ENCODE measurements at places on chromosomes 4 and X. TPM values are rescaled to one million over a fixed set of nuclear protein-coding genes. Genes with fewer than 3 reads are reported as not detected.

DNA sequence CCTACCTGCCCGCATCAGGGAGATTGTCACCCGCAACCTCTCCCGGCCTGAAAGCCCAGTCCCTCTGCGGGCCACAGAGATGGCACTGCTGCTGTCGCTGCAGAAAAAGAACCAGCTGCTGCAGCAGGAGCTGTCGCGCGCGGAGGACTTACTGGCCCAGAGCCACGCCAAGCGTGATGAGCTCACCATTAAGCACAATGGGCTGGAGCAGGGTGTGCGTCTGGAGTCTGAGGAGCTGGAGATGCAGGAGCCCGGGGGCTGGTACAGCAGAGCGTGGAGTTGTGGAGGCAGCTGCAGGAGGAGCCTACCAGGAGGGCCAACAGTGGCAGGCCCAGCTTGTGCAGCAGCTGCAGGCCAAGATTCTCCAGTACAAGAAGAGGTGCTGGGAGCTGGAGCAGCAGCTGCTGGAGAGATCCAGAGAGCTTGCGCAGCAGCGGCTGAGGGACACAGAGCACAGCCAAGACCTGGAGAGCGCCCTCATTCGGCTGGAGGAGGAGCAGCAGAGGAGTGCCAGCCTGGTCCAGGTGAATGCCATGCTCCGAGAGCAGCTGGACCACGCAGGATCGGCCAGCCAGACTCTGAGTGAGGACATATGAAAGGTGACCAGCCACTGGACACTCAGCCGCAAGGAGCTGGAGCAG is 11.3 kb downstream of the SMIM10L2A start:
- DNase-seq = no peak

MUC7 gene
- total RNA-seq = not detected

ARAF gene
- total RNA-seq = 35.4 TPM

BST1 gene
- 0.44 TPM for total RNA-seq

GRCh38 chr4:10960389-10960788 is 275.8 kb upstream of the CLNK start:
- no peak for DNase-seq

- DNase-seq = no peak
Observed at GRCh38 chr4:54063737-54064316, 578 bp downstream of the CHIC2 start.

GIMD1 gene
- total RNA-seq = not detected

DNA sequence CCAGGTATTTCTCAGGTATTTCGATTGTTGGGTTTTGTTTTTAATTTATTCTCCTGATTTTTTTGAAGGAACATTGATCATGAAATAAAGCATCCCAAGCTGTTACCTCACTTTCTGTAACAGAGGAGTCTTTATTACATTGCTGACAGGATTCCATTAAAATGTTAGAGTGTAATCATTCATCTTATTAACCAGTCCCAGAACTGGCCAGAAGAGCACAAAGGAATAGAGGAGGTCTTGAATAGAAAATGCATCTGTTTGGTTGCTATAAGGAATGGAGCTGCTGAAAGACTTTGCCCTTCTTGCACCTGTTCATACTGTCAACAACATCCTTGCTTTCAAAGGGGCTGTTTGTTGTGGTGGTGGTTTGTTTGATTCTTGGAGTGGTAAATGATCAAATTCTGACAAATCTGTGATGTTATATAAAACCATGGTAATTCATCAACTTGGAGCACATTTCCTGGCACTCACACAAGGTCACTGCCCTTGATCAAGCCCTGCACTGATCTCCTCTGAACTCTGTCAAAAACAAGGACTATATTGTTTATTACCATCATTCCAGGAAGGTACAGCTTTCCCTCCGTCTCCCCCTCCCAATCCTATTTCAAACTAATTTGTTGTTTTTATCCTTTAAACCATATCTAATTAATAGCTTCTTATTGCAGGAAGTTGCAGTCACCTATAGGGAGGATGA is 215.8 kb downstream of the PCDH19 start:
- no peak for DNase-seq

ARR3 gene
- not detected for total RNA-seq

GRCh38 chr4:188691811-188692210 is 552.6 kb downstream of the TRIML1 start:
- DNase-seq = no peak

TIMM8A gene
- 24.9 TPM for total RNA-seq

GABRG1 gene
- total RNA-seq = not detected

GRCh38 chr4:75940692-75941253 is at the start of gene NAAA:
Gene NAAA (minus strand): TSS chr4:75941013. CDS start chr4:75940949, 64 bp downstream.
- DNase-seq = peak; percentile 51

GRCh38 chr4:125836597-125837195 is 521.9 kb downstream of the FAT4 start:
- DNase-seq = no peak

GRCh38 chr4:7414046-7414445 is 20.7 kb downstream of the PSAPL1 start:
- DNase-seq = no peak

- no peak for DNase-seq
Observed at GRCh38 chrX:40150503-40150902, 52.7 kb upstream of the BCOR start.

ARX gene
- total RNA-seq = 0.22 TPM

DNA sequence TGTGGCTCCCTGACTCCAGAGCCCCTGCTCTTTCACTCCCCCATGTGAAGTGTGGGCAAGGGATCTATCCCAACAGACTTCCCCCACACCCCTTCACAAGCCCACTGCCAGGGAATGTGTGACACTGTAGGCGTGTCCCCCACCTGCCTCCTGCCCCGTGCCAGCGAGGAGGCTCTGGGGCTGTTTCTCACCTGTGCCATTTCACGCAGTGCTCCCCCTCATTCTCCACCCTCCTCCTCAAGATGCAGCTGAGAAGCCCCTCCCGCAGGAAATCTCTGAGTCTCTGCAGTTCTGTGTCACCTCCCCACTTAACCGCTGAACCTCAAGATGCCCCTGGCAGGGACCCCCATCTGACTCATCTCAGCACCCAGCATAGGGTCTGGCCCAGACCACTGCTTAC is 5.4 kb downstream of the MAN2B2 start:
- no peak for DNase-seq

IL21 gene
- 0.12 TPM for total RNA-seq

GRCh38 chrX:10482261-10482660 is 138.1 kb downstream of the MID1 start:
- DNase-seq = no peak

TXK gene
- 1.7 TPM for total RNA-seq

IL1RAPL1 gene
- total RNA-seq = 2.8 TPM

GRCh38 chrX:7985568-7985967 is 58.4 kb upstream of the PNPLA4 start:
- no peak for DNase-seq

RIPPLY1 gene
- total RNA-seq = 0.27 TPM

GRCh38 chrX:100424012-100424411 is 13.9 kb upstream of the PCDH19 start:
- no peak for DNase-seq

DNA sequence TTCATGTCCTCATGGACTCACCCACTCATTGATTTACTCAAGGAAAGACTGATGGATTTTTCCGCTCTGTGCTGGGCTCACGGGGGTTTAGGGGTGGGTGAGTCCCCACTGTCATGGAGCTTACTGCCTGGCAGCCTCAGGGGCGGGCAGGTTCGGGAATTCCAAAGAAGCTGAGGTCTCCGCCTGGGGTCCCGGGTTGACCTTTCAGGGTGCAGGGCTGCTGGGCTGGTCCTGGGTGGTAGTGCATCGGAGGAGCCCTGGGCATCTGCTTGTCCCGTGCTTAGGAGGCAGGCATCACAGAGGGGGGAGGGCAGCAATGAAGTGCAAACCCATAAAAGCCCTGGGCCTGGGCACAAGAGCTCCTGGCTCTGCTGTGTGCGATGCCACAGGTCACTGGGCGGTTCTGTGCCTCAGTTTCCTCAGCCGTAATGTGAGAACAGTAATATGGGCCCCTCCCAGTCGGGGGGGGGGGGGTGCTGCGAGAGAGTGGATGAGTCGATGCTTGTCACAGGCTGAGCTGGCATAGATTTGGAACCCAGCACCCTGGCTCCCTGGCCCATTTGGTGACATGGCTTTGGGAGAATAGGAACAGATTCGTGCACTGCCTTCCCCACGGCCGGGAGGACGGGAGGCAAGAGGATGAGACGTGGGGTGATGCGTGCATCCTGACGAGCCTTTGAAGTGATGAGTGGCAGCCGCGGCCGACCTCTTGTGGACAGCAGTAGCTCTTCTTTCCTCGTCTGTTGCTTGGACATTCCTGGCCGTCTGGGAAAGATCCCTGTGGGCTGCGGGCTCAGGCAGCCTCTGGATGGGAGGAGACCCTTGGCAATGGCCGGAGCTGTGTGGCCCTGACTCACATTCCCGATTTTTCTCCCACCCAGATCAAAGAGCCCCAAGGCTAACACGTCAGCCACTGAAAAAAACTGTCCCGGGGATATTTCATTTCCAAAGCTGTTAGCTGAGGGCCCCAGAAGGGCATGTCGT is 42.0 kb downstream of the PSAPL1 start:
- no peak for DNase-seq

ADH7 gene
- total RNA-seq = not detected

GRCh38 chr4:10201381-10202223 is 85.0 kb upstream of the WDR1 start:
- DNase-seq = no peak

RIBC1 gene
- 0.61 TPM for total RNA-seq

GRCh38 chr4:168183717-168184571 is 91.6 kb downstream of the ANXA10 start:
- DNase-seq = peak; percentile 43
